Stimulated activated memory B cell treated with anti-CD40 and anti-IgM and Interleukin-4, amounts not matched to agents 10 μg/mL and 1 μg/mL and 100 μg/mL, for 72 hours (primary cell): ENCODE measurements at places on chromosomes 3 and 15.

- ATAC-seq = no peak
Measured at GRCh38 chr3:98070840-98071239, 16.1 kb upstream of the OR5AC2 start.

- no peak for ATAC-seq
Measured at GRCh38 chr15:25465835-25466234, 27.0 kb upstream of the UBE3A start.

GRCh38 chr15:40746916-40747418 lies 8.1 kb downstream of the RMDN3 start:
- ATAC-seq = no peak

DNA sequence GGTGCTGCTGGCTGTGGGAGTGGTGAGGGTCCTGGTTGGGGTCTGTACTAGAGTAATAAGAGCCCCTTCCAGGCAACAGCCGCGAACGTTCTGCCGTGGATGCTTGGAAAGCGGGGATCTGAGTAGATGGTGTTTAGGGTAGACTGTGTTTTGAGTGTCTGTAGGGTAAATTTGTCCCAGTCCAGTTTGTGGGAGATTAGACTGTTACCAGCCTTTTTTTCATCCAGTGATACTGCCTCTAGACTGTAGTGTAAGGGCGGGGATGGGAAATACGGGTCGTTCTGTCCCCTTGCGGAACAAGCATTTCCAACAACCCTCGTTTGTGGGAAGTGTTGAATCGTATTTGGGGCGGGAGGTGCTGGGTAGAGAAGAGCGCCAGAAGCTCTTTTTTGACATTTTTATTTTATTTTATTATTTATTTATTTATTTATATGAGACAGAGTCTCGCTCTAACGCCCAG lies 424 bp downstream of the HAUS2 start:
- ATAC-seq = peak; percentile 53

DNA sequence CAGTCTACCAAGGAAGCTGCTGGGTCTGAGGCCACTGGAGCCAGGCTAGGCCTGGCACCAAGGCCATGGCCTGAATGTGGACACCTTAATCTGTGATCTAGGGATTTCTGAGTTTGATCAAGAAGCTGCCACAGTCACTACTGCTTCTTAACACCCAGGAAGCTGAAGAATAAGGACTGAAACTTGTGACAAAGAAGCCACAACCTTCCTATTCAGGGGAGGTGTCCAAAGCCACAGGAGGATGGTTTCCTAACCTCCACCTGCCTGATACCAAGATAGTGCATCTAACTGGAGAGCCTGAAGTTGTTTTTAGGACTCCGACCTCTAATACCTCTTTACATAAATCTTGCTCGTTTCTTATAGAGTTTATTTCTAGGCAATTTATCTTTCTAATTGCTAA lies 5.5 kb upstream of the ANO10 start:
- ATAC-seq = no peak

DNA sequence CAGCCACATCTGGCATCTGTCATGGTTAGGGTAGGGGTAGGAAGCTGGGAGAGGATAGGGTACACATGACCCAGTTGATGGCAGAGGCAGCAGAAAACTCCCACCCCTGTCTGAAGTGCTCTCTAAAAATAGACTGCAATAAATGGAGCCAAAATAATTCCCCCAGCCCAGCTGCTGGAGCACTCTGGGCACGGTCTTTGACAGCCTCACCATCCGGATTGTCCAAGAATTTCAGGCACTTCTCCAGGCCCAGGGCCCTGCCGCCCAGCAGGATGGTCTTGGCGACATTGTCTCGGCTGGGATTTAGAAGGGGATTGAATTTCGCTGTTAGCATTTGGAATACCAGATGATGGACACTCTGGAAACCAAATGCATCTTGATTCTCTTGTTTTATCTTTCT lies 103.7 kb downstream of the IQSEC1 start:
- ATAC-seq = no peak

DNA sequence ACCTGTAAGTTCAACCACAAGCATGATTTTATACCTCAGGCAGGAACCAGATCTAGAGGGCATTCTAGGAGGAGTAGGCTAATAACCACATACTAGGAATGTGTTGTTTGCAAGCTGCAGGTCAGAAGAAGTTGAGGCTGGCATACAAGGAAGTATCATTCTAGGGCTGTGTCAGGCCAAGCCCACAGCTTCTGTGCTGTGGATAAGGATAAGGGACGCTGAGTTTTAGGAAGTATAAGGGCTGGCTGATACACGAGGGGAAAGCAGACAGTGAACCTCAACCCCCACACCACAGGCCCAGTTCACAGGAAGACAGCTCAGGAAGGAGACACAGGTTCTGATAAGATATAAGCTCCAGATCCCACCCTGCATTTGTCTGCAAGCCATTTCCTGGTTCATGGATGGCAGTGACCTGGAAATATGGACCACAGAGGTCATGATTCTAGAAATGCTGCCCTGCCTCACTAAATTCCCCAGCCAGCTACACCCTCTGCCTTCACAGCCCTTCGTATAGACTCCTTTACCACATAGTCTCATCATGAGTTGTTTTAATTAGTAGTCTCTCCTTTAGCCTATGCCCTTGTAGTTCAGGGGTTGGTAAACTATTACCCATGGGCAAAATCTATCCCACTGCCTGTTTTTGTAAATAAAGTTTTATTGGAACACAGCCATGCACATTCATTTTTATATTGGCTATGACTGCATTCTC lies 260.7 kb downstream of the OPA1 start:
- ATAC-seq = no peak

DNA sequence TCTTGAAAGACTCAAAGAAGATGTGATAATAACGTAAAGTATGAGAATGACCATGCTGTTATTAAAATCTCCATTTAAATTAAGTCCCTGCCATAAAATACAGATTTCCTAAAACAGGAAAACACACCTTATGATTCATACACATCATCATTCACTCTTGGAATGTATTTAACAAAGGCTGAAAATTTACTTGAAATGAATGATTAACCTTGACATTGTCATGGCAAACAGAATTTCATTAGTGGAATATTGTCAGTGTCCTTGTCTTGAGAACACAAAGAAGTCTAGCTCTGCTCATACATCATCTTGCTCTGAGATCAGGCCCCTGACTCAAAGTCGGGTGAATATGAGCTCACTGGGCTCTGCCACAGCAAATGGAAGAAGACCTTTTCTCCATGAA lies 313.9 kb downstream of the FGF12 start:
- ATAC-seq = no peak

DNA sequence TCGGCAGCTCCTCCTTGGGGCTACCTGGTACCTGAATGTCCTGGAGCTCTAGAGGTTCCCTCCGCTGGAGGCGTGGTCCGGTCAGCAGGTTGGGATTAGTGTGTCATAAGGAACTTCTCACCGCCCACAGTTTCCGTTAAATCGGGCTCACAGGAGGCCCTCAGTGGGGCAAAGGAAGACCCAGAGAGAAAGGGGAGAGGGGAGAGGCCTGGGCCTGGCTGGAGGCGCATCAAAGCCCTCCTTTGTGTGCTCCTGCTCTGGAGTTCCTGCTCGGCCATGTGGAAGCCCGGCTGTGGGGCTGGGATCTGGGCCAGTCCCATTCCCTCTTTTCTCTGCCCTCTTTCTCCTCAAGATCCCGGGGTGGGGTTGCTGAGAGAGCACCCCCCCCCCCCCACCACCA lies at the start of gene RLBP1:
Gene RLBP1, minus strand, starts transcription at position 37 of the 400 bp plus-strand sequence. CDS start 2,604 bp downstream, outside the sequence.
- no peak for ATAC-seq

DNA sequence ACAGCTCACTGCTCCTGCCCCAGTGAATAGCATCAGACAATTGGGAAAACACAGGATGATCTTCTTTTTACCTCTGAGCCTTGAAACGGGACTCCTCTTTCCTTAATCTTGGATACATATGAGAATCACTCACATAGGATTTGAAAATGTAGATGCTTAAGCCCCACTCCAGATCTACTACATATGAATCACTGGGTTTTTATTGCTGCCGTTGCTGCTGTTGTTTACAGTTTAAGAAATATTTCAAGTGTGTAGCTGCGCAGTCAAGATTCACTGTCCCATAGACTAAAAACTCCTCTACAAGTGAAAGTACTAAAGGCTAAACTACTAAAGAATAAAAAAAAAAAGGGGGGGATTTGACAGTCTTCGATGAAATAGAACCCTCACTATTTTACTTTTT lies 765.9 kb downstream of the NTRK3 start:
- ATAC-seq = no peak

- no peak for ATAC-seq
Measured at GRCh38 chr3:139745831-139746230, 68.1 kb upstream of the NMNAT3 start.

- no peak for ATAC-seq
Measured at GRCh38 chr3:123409443-123410148, 39.3 kb downstream of the ADCY5 start.

DNA sequence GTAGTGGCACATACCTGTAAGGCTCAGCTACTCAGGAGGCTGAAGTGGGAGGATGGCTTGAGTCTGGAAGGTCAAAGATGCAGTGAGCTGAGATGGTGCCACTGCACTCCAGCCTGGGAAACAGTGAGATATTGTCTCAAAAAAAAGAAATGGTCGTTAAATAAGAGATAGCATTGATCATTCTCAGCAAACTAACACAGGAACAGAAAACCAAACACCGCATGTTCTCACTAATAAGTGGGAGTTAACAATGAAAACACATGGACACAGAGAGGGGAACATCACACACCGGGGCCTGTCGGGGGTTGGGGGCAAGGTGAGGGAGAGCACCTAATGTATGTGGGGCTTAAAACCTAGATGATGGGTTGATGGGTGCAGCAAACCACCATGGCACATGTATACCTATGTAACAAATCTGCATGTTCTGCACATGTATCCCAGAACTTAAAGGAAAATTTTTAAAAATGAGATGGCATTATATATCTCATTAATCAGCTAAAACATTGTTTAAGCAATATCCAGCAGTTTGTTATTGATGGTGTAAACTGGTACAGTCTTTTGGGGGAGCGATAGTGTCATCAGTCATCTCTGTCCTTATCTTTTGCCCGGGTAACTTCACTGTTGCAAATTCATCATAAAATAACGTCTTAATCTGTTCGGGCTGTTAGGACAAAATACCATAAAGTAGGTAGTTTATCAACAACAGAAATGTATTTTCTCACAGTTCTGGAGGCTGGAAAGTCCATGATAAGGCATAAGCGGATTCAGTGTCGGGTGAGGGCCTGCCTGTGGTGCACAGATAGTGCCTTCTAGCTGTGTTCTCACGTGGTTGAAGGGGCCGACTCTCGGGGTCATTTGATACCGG lies 1.7 kb upstream of the MAN2A2 start:
- no peak for ATAC-seq

DNA sequence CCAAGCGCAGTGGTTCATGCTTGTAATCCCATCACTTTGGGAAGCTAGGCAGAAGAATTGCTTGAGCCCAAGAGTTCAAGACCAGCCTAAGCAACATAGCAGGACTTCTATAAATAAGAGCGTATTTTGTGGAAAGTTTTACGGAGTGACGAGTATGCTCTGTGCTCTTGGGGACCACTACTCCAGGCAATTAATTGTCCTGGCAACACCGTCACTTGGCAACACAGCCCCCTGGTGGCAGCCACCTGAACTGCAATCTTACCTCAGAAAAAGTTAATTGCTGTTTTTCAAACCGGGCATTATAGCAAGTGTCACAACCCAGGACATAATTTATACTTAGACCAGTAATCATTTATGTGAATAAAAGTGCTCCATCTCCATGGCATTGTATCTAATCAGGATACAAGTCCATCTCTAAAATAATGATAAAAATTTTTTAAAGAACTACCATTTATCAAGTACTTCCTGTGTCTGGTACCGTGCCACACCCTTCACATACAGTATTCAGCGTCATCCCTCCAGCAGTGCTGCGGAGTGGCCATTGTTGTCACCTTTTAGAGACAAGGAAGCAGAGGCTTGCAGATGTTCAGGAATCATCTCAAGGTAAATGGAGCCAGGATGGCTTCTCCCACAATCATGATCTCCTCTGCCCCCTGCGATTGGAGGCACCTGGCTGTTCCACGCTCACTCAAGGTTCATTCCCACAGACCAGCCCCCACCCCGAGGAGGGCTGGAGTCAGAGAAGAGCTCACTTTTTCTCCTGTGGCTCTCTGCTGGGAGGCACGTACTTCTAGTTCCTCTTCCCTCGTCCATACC lies 34.5 kb downstream of the PLA2G4D start:
- ATAC-seq = no peak

DNA sequence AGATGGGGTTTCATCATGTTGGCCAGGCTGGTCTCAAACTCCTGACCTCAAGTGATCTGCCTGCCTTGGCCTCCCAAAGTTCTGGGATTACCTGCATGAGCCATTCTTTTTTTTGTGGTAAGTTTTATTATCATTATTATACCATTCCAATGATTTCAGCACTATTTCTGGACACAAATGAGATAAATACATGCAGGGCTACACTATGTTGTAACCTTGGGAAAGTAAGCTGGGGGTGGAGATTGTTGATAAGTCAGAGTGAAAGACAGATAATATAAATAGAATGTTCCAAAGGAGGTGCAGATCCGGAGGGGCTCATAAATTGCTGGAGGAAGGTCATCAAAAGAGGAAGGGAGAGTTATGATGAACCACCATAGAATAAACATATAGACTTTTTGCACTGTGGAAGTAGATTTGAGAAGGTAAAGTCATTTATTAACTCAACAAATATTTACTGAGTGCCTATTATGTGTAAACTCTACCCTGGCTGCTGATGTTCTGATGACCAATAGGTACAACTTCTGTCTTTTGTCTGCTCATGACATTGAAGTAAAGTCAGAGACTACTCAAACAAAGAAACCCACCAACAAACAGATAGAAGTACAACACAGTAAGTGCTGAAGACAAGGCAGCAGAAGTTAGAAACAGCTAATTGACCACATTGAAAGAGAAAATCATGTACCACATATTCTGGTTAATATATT lies 478.9 kb upstream of the GOLIM4 start:
- no peak for ATAC-seq

DNA sequence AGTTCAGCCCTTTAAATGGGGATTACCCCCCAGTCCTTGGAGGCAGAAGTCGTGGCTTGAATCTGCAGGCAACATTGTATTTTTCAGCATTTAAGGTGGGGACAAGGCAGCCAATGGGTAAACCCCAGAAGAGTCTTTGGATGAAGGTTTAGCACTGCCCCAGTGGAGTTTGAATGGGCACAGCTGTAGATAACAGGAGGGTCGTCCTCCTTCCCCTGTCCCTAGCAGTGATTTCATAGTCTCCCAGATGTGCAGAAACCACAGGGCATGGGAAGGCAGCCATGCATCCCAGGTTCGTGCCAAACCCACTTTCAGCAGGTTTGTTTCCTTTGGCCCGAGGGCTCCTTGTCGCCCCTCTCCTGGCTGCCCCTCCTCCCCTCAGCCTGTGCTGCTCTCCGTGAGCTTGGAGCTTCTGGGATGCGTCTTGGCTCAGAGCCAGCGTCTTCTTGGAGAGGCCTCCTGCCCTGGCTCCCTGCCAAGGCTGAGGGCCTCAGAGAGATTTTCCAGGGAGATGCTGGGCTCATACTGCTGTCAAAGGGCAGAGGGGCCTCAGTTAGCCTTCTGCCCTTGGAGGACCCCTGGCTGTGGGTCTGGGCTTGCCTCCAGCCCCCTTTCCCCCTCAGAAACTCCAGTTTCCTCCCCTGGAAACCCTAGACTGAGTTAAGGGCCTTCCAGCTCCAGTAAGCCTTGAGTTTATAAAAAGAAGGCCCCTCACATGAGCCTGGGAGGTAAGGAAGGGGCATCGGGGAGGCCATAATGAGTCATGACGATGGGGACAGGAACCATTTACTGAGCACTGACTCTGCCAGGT lies 48.9 kb upstream of the POLG start:
- ATAC-seq = no peak
